ENCODE measurements at places on chromosomes 5 and 9.

GRCh38 chr9:121698627-121699570 is 47.5 kb downstream of the DAB2IP start:
- peak; percentile 63 for DNase-seq

- no peak for DNase-seq
Observed at GRCh38 chr9:76049341-76049740, 158.9 kb downstream of the PCSK5 start.

- DNase-seq = peak; percentile 58
Observed at GRCh38 chr9:114216081-114216480, 60.7 kb downstream of the COL27A1 start.

- DNase-seq = no peak
Observed at GRCh38 chr5:75890546-75890945, 173.3 kb upstream of the POC5 start.

- DNase-seq = no peak
Observed at GRCh38 chr9:19926774-19927173, 137.9 kb upstream of the SLC24A2 start.

DNA sequence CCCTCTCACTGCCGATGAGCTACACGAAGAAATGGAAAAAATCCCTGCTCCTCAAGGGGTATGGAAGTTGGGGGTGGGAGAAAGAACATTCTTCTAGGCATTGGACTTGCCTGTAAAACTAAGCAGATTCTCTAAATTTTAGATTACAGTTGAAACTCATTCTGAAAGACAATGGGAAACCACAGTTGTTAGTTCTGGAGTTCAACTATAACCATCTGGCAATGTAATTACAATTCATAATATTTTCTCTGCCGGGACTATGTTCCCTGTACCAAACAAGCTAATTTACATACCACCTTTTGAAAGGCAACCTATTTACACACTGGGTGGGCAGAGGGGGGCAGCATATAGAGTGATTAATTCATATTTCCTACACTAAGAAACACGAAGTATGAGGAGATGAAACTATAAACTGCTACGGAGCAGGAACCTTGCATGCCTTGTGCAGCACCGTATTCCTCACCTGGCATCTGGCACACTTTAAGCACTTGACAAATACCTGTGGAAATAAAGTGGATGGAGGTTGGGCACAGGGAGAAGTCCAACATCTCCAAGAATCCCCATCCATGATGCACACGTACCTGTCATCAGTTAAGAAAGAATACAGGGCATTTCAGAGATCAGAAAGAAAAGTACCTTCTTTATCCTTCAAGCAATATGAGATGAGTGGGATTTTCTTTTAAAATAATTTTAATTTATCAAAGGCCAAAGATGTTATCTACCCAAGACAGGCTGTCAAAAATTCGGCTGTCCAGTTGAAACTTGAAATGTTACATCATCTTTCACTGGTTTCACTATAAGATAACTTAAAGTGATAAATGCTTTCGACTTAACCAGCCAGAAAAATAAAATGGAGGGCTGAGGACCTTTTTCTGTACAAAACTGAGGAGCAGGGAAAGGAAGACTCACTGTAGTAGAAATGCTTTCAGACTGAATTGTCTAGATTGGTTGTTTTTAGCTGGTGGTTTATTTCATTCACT is 54.2 kb downstream of the SSBP2 start:
- DNase-seq = no peak

DNA sequence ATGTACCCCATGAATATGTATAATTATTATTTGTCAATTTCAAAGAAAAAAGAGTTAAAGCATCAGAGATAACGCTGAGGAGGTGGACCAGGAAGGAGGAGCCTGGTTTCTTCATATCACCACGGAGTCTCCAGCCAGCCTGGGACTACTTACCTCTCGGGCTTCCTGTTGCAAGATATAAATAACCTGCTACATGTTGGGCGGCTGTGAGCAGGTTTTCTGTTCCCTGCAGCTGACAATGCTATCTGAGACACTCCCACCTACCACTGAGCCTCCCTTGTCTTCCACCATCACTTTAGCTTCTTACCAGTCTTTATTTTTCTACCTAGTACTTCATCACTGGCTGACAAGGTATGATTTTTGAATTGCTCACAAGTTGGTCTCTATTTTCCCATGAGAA is 102.7 kb upstream of the CPEB4 start:
- no peak for DNase-seq

GRCh38 chr9:113659039-113659438 is 195.5 kb downstream of the RGS3 start:
- DNase-seq = no peak

DNA sequence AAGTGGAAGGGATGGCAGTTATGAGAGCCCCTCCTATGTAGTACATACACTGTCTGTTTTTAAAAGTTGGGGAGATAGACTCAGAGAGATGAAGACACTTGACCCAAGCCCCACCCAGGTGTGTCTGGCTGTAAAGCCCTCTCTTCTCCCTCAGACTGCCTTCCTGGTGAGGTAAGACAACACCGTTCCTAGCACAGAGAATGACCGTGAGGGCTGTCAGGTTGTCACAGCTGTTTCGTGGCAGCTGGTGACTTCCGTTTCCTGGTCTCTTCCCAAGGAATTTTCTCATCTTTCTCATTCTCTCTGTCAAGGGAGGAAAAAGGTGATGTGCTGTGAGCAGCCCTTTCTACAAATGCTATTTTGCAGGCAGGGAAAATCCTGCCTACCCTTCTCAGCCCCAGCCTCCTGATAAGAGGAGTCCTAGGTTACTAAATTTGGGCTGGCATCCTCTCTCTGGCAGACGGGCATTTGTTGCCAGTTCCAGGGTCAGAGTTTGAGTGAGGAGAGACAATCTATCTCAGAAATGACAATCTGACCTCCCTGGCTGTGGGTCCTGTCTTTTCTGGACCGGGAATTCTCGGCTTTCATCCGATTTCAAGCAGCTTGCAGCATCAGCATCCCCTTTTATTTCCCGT is 263.5 kb upstream of the PANK3 start:
- DNase-seq = no peak

GRCh38 chr5:175728885-175729828 is 71.3 kb downstream of the HRH2 start:
- DNase-seq = peak; percentile 73

GRCh38 chr5:89401012-89401411 is 518.0 kb upstream of the MEF2C start:
- no peak for DNase-seq

- peak; percentile 84 for DNase-seq
Observed at GRCh38 chr9:34603610-34604231, 8.2 kb downstream of the RPP25L start.

GRCh38 chr5:29197631-29198454 is 1995.6 kb upstream of the CDH6 start:
- no peak for DNase-seq

DNA sequence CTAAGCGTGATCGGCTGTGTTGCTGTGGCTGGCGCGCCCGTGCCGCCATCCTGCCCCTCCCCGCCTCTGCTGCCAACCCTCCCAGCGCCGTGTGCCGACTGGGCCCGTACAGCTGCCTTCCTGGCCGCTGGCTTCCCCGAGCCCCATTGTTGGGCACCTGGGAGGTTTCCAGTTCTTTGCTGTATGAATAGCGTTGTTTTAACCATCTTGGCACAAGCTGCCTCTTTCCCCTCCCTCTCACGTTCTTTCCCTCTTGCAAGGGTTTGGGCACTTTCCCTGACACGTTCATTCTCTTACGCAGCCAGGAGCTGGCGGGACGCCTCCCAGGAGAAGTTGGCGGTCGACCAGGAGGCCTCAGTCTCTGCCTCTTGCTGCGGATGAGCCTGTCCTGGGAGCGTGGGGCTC is 43.1 kb upstream of the RXRA start:
- DNase-seq = no peak

- DNase-seq = no peak
Observed at GRCh38 chr9:75960551-75960950, 70.1 kb downstream of the PCSK5 start.

- peak; percentile 12 for DNase-seq
Observed at GRCh38 chr5:67806654-67807438, 408.7 kb upstream of the PIK3R1 start.

DNA sequence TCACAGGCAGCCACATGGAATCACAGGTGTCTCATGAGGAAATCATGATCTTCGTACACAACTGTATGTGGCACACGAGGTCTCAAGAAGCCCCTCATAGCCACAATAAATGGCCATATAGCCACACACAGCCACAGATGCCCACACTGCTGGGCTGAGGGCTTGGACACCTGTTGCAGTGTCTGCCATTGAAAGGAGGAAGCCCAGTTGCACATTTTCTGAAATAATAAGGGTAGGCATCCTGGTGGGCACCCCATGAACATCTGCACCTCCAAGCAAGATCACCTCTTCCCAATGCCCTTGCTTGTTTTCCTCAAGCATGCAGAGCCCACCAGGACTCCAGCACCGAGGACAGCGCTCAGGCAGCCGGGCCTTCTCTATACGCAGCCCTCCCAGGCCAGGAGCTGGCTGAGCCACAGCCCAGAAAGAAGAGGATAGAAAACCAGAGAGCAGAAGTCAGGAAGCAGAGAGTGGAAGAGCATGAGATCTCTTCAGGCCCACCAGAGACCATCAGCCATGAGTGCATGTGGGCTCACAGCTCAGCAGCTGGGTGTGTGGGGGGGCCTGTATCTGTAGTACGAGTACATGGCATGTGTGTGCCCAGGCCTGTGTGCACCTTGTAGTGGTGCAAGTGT is 1.0 kb upstream of the ACSL6 start:
- DNase-seq = peak; percentile 75

- no peak for DNase-seq
Observed at GRCh38 chr9:16830806-16831205, 39.7 kb downstream of the BNC2 start.

- DNase-seq = no peak
Observed at GRCh38 chr5:82307451-82307850, 29.3 kb upstream of the RPS23 start.

GRCh38 chr5:58455066-58455465 is 4.8 kb downstream of the PLK2 start:
- DNase-seq = no peak

GRCh38 chr5:55694152-55694830 is 17.8 kb downstream of the SLC38A9 start:
- DNase-seq = peak; percentile 41

GRCh38 chr5:132458226-132458560 is 32.4 kb downstream of the IRF1 start:
- DNase-seq = no peak

DNA sequence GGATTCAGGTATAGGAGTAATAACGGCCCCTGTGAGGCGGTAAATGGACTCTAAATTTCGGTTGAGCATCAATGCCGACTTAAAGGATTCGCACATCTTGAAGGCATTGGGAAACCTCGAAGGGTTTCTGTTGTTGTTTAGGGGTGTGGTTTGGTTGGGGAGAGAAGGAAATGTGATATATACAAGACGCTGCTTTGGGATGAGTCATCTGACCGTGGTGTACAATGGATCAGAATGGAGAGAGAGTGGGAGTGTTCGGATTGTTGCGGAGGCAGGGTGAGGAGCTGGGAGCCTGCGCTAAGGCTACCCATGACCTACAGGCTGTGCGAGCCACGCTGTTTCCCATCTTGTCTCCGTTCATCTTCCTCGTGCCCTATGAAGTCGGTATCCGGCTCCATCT is 60.4 kb upstream of the ERCC6L2 start:
- no peak for DNase-seq

GRCh38 chr9:4386819-4387218 is 87.0 kb upstream of the GLIS3 start:
- no peak for DNase-seq

- DNase-seq = no peak
Observed at GRCh38 chr5:978693-979092, 29.9 kb upstream of the NKD2 start.

DNA sequence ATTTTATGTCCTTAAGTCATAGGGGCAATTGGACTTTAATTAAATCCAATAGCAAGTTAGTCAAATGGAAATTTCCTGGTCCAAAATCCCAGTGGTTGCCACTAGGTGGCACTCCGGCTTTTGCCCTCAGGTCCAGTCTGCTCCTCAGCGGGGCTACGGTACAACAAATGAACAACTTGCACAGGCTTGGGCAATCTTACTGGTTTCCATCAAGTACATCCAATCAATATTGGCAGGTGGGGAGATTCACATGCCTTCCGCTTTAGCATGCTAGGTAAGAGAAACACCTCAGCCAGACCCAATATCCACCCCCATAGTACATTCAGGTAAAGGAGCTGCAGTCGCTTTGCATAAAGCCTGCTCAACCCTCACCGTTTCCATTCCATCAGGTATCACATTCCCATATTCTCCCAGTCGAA is 6.3 kb upstream of the MXD3 start:
- DNase-seq = peak; percentile 65

- DNase-seq = peak; percentile 84
Observed at GRCh38 chr5:141484641-141485311, at the start of gene PCDHGC4. Gene PCDHGC4 (plus strand): TSS chr5:141485030. CDS start chr5:141485174, 144 bp downstream.

GRCh38 chr9:125255781-125256391 is 5.7 kb upstream of the GAPVD1 start:
- peak; percentile 16 for DNase-seq

- peak; percentile 29 for DNase-seq
Observed at GRCh38 chr9:70601000-70601951, 186.8 kb upstream of the KLF9 start.

DNA sequence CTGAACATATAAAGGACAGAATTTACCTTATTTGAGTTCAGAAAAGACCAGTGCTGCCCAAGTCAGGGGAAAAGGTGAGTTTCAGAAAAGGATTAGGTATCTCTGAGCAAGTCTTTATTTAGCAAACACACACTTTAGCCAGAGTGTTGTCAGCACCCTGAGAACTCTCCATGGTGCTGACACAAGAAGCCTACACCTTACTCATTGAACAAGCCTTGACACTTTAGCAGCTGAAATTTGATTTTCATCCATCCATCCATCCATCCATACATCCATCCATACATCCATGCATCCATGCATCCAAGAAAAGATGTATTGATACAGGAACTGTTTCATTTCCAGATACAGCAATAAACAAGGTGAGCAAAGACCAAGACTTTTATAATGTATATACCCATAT is 311.2 kb downstream of the TRIM32 start:
- DNase-seq = peak; percentile 11

DNA sequence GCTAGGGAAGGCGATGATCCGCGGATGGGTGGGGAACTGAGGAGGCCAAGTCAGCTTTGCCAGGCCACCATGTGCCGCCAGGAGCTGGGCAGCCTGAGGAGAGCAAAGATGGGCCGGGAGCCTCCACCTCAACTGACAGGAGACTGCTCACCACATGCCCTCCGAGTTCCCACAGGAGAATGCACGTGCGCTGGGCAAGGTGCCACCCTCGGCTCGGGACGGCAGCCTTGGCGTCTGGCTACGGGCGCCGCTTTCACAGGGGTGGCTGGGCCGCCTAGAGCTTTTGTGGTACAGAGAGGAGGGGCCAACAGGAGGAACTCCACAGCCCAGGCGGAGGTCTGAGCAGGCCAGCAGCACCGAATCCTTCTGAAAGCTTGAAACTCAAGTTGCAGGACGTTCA is 5.3 kb upstream of the TBC1D9B start:
- no peak for DNase-seq

- DNase-seq = no peak
Observed at GRCh38 chr5:121105921-121106320, 641.8 kb downstream of the PRR16 start.

- DNase-seq = no peak
Observed at GRCh38 chr5:108760512-108760911, 12.8 kb downstream of the FER start.

- no peak for DNase-seq
Observed at GRCh38 chr9:111601237-111602018, 2.0 kb upstream of the PTGR1 start.

Data from retina (tissue), 1 donor.